ENCODE measurements at places on chromosomes 2 and 18.

- DNase-seq, result no peak
Observed at GRCh38 chr18:217532-218336, 50.1 kb downstream of the THOC1 start.

DNA sequence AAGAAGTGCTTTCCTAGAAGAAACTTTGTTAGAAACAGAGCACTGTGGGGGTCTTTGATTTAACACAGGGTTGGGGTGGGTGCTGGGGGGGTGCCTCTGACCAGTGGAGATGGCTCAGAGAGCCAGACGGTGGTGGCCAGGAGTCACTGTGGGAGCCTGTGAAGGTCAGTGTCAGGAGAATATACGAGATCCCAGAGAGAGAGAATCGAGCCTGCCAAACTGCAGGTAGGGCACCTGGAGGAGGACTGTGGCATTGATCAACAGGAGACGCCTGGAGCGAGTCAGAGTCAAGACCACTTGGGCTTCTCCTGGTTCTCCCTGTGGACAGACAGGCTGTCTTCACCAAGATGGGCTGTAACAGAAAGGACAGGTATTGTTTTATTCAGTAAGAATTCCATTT, 136.5 kb upstream of the TWIST2 start:
- no peak for DNase-seq

GRCh38 chr2:43515248-43515647, 80.6 kb downstream of the THADA start:
- DNase-seq, result no peak

GRCh38 chr2:85605406-85606115, 3.1 kb upstream of the TMEM150A start:
- no peak for DNase-seq

GRCh38 chr2:133603109-133603508, 34.8 kb upstream of the NCKAP5 start:
- no peak for DNase-seq

- DNase-seq, result peak; percentile 51
Observed at GRCh38 chr2:85748039-85748734, 5.6 kb upstream of the ATOH8 start.

DNA sequence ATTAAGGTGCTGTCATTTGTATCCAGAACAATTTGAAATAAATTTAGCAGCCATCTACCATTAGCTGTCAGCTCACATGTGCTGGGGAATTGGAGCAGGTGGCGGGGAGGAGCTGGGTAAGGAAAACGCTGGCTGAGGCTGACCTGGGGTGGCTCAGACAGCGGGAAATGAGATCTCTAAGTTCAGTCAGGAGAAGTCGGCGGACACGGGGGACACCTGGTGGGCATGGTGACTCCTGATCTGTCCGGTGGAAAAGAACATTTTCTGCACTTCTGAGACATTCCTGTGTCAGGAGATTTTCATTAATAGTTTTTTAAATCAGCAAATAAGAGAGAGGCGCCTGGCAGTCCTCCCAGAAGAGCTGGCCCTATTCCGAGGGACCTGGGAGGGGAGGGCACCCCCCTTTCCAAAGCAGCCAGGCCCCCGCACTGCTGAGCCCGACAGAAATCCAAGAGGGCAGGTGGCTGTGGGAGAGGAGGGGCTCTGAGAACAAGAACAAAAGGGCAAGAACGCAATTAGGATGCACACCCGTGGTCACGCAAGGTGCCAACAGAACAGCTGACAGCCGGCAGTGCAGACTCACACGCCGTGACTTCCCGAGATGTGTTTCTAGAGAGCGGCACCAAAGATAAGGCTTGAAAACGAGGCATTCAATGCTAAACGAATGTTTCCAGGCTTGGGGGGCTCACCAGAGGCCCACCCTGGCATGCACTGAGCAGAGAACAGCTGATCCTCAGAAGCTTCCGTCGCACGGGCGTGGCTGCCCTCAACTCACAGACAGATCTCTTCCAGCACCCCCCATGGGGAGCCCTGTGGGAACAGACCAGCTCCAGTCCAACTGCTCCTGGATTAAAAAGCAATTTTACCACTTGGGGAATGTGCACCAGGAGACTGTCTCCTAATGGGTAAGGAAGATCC, 26.4 kb downstream of the SLC66A2 start:
- no peak for DNase-seq

- DNase-seq, result no peak
Observed at GRCh38 chr2:179226203-179226960, 38.2 kb downstream of the SESTD1 start.

GRCh38 chr2:28687640-28688385, 63.8 kb upstream of the PPP1CB start:
- no peak for DNase-seq

DNA sequence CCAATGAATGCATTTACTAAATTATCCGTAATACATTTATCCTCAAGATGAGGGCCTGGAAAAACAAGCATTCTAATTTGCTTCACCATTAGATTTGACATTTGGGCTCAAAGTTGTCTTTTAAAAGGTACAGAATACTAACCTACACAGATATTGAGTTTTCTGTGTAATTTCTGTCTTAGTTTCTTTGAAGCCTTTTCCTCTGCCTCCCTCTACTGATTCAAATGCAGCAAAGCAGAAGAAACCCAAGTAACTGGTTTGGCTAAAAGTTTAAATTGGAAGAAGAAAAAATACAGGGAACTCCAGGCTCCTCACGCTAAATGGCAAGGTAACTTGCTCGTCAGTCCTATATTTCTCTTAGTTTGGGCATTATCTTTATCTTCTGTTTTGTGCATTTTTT, 53.3 kb upstream of the SLC5A7 start:
- no peak for DNase-seq

GRCh38 chr2:160429248-160430000, 64.2 kb downstream of the RBMS1 start:
- no peak for DNase-seq

- no peak for DNase-seq
Observed at GRCh38 chr2:51410331-51410730, 378.4 kb upstream of the NRXN1 start.

DNA sequence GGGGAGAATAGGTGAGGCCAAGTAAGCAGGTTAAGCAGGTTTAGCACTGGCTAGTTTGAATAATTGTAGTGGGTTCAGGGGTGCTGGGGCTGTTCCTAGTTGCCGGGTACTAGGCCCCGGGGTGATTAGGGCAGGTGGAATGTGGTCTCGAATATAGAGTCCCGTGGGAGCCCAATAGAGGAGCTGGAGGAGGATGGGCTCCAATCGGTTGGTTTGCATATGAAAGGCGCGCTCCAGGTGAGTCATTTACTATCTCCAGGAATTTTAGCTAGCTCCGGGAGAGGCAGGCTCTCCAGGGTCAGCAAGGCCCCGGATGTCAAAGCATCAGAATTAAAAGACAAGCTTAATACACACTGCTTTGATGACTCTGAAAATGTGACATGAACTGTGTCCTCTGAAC, 304.0 kb downstream of the ZNF521 start:
- DNase-seq, result no peak

- DNase-seq, result peak; percentile 20
Observed at GRCh38 chr2:151730262-151730975, 3.9 kb downstream of the NEB start.

DNA sequence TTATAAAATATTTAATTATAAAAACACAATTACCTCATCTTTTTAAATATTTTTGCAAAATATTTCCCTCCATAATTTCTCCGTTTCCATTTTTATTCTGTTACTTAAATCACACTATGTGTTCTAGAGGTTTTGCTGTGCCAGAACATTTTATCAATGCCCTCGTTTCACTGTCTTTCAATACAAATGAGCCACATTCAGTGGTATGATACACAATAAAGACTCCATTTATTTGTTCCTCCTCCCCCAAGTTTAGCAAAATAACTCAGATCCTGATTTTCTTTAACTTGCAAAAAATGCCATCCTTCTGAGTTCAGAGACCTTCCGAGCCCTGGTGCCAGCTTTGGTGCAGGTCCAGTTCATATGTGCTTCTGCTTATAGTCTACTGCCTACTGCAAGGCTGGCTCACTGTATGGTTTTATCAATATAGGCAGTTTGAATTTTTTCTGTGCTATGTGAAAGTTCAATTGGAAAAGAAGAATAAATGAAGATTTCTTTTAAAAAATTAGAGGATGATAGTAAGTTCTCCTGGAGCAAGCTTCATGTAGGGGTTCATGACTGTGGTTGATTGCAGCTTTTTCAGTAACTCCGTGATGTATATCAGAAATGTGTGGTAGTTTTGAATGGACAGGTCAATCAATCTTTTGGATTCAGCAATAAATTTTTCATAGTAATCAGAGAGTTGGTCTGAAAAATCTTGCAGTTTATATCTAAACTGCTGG, 42.5 kb downstream of the APOB start:
- DNase-seq, result no peak

DNA sequence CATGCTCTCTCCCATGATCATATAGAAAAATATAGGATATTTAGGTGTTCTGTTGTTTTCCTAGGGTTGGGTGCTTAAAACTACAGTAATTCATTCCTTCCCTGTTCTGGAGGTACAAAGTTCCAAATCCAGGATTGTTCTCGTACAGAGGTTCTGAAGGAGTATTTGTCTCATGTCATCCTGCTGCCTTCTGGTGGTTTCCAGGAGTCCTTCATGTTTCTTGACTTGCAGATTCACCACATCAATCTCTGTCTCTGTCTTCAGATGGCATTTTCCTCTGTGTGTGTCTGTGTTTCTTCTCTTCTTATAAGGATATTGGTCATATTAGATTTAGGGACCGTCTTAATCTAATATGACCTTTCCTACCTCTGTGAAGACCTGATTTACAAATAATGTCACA, 397.9 kb downstream of the NYAP2 start:
- no peak for DNase-seq

GRCh38 chr2:16578081-16578480, 87.6 kb downstream of the CYRIA start:
- DNase-seq, result no peak

DNA sequence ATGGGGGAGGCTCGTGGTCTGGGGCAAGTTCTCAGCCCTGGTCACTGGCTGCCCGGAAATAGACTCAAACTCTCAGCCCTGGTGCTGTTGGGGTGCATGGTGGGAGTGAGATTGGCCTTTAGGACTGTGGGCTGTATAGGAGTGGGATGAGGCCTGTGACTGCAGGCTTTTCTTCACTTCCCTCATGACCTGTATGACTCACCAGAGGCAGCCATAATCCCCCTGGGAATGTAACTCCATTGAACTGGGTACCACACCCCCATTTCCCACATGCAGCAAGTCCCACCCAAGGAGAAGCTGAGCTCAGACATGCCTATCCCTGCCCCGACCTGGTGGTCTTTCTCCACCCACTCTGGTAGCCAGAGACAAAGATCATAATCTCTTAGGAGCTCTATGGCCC, 177.7 kb upstream of the OSR1 start:
- no peak for DNase-seq

- DNase-seq, result no peak
Observed at GRCh38 chr2:159875083-159875482, 77.1 kb upstream of the CD302 start.

DNA sequence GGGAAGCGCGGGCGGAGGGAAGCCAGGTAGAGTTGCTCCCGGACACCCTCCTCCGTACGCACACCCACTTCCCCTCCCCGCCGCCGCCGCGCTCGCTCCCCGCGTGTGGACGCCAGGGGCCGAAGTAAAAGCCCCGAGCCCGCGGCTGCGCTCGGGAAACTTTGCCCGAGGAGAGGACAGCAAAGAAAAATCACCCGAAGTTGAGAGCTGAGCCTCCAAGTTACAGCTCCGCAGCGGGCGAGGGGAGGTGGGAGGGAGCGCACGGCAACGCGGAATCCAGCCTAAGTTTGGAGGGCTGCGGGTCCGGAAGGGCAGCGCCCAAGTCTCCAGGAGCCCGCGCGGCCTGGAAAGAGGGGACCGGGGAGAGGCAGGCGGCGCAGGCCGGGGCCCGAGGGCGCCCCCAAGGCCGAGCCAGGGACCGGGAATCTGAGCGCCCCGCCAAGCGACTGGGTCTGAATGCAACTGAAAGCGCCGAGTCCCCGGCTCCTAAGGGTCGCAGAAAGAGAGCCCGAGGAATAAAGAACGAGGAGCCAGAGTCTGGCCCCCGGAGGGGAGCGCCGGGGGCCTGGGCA, 706 bp upstream of the BCL11A start:
- DNase-seq, result peak; percentile 80
